ENCODE measurements at places on chromosomes 3 and 15.

DNA sequence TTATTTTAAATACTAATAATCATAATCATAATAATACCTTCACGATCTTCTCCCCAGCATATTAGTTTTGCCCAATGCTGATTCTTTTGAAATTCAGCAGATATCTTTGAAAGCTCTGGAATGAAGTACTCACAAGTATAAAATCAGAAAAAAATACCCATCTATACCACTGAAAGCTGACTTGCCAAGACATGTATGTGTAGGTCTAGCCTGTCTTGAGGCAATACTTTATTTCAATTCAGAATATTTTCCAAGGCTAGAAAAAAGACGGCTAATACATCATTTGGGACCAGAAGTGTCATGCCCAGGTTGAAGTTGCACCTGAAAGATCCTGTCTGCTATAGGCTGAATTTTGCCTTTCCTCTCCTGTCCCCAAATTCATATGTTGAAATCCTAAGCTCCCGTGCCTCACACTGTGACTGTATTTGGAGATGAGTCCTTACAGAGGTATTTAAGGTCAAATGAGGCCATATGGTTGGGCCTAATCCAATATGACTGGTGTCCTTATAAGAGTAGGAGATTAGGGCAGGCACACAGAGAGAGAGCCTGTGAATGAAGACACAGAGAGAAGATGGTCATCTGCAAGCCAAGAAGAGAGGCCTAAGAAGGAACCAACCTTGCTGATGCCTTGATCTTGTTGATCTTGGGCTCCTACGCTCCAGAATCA, 255.9 kb upstream of the CMC1 start:
- DNase-seq: no peak

DNA sequence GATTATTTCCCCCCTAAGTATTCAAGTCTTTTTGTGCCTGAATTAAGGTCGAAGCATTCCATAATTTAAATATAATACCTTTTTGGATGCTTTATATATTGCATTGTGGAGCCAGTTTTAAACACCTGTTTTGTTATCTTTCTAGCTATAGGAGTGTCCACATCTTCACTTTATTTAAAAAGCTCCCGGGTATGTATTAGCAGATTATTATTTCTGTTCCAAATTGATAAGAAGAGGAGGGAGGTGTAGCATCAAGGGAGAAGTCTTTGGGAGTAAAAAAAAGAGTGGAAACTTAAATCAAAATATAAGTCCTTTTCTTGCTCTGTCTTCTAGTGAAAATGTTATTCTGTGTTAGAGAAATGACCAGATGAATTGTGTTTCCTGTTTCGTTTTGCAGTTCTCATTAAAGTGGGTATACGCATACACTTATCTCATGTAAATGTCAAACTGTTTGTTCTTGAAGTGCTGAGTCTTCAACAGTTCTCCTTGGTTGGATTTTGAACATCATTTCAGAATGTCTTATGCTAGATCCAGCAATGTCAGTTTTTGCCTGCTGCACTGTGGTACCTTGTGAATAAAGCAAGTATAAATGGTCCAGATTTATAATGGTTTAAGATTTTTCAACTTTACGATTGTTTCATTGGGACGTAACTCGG, 105.8 kb downstream of the FNDC3B start:
- DNase-seq: no peak

DNA sequence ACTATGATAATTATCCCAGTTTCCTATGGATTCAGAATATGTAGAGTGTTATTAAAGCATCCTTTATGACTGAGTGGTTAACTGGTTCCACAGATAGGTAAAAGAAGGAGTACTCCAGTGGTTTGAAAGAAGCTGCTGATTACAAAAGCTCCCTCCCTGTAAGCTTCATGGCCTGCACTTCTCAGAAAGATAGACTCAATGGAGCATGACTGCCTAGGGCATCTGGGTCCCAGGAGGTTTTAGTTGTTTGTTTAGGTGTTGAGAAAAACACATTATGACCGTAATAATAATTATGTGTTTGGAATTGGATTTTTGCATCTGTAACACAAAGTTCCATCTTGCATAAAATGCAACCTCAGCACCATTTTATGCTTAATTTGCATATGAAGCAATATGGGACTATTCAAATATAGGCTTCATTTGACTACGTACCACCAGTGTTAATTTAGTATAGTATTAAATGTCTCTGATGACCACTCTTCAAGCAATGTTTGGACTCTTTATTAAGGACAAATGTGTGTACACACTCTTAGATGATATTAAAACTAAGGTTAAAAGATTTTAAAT, 121.1 kb downstream of the ROBO2 start:
- DNase-seq: no peak

DNA sequence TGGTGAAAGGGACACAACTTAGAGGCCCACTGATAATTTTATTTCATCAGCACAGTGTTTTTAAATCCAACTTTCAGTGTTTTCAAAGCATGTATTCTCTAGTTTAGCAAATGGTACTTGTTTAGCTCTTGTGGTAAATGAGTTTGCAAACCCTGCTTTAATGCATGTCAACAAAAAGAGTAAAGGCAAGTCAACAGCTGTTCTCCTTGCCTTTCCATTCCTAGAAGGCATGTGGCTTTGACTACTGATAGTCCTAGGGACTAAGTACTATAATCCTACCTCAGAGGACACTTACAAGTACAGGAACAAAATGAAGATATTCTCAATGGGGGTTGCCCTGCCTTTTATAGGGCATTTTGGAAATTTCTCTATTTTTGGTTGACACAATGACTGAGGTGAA, 13.1 kb downstream of the NPTN start:
- no peak for DNase-seq

DNA sequence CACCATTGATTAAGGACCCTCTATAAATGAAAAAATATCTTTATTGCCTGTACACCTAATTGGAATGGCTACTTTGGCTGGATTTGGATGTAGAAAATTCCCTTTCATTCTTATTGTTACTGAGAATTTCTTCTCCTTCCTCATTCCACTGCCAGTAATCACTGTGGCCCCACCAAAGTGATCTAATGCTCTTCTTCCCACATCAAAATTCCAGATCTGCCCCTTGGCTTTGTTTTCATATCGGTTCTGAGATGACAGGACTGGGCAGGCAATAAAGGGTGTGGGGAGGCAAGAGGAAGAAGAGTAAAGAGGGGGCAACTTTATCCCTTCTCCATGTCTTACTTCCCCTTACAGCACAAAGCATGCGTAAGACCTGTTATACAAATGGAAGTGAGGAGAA, 2.1 kb downstream of the ANKUB1 start:
- DNase-seq: no peak

DNA sequence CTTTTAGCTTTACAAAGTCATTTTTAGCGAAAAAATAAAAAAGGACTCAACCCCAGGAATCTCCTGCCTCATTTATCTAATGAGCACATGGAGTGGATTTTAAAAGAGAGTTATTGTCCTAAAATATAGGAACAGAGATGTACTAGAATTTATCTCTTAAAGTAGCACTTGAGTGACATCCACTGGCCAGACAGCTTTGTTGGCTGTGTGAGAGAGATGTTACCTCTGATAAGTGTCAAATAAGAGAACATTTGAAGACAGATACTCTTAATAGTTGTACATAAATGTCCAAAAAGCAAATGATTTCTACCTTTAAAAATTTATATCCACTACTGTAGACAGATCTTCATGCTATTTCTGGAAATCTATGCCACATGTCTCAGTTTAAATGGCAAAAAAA, 12.3 kb upstream of the MFSD1 start:
- no peak for DNase-seq

- no peak for DNase-seq
These were observed 31.7 kb upstream of the CYP11A1 start for GRCh38 chr15:74399100-74399499.

DNA sequence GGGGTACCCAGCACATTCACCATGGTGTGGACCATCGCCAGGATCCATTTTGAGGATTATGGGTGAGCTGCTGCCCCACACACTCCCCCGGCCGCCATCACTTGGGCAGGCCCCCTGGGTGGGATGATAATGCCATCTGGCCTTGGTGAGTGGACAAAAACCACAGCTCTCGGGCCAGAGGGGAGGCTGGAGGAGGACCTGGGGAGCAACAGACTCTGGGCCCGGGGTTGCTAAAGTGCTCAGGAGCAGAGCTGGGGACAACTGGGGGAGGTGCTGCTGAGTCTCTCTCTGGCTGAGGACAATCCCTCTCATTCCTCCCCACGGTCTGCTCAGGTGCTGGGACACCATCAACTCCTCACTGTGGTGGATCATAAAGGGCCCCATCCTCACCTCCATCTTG, 29.0 kb downstream of the VIPR1 start:
- no peak for DNase-seq

GRCh38 chr15:92510163-92510882, 116.6 kb downstream of the ST8SIA2 start:
- DNase-seq: no peak

GRCh38 chr3:187833375-187833774, 88.1 kb upstream of the BCL6 start:
- no peak for DNase-seq

GRCh38 chr15:23616536-23616935, 31.1 kb downstream of the MAGEL2 start:
- DNase-seq: no peak

DNA sequence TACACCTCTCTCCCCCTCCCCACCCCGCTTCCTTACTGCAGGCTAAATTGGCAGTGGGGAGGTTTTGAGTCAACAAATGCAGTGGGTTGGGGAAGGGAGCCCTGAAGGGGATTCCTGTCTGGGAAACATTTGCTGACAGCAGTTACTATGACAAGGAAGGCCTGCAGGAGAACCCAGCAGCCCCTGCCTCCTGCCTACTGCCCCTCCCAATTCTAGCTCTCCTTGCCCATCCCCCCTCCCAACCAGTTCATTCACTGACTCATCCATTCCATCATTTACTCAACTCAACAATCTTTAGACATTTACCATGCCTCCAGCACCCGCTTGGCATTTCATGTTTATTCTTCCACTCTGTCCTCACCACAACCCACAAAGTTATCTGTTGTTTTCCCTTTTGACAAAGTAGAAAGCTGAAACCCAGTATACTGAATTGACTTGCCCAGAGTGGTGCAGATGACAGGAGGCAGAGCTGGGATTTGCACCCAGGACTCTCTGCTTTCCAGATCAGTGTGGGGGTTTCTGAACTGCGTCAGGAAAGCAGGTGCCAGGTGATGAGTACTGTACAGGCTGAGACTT, 75.0 kb downstream of the MAGEF1 start:
- no peak for DNase-seq

- DNase-seq: no peak
These were observed 22.1 kb downstream of the CLPX start for GRCh38 chr15:65163041-65163440.

DNA sequence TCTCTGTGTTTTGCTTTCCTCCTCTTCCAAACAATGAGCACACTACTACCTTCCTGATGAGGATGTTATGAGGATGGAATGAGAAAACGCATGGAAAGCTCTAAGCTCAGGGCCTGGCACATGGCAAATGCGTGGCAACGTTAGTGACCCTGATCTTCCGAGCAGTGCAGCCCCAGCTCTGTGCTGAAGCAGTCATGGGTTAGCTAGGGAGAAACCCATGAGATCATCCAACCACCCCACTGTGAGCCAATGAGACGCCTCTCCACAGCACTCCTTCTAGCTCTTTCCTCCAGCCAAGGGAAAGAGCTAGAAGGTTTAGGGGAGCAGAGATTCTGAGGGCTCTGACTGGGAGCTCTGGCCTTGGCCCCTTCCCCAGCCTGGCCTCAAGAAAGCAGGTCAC, 4.5 kb downstream of the CPN2 start:
- no peak for DNase-seq

DNA sequence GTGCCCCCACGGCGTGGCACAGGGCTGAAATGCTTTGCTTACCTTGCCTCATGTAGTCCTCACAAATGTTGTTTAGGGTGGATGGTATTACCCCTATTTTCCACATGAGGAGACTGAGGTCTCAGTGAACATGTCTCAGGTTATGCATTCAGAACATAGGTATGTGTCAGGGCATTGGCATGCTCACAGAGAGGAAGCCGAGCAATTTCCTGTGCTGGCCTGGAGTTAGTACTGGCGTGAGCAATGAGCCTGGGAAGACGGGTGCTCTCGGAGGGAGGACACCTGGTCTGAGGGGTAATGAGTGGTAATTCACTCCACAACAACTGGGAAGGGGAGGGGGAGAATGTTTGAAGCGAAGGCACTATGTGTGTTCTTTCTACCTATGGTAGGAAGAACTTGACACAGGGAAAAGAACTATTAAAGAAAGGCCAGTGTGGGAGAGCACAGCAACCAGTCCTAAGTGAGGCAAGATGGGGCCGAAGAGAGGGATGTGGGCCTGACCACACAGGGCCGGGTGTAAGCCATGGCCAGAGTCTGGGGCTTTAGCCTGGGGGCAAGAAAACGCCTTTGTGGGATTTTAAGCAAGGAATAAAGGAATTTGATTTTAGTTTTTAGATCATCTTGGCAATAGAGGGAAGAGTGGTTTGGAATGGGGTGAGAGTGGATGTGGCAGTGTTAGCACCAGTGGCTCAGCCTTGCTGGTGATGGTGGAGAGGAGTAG, 4.9 kb upstream of the FAM131A start:
- no peak for DNase-seq

DNA sequence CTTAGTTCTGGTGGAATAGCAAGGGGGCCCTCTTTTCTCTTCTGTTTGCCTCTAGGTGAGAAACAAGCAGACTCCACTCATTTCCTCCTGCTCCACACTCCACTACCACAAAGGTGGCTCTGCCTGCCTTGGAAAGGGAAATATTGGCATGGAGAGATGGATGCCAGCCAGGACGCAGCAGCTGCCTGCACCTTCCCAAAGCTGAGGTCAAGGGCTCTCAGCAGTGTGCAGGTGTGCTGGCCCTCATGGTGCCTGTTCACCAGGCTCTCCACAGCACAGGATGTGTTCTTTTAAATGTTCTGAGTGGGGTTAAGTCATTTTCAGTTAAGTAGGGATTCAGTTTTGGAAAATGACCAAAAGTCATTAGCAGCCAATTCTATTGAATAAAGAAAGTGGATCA, 211.2 kb upstream of the STRIT1 start:
- DNase-seq: no peak

DNA sequence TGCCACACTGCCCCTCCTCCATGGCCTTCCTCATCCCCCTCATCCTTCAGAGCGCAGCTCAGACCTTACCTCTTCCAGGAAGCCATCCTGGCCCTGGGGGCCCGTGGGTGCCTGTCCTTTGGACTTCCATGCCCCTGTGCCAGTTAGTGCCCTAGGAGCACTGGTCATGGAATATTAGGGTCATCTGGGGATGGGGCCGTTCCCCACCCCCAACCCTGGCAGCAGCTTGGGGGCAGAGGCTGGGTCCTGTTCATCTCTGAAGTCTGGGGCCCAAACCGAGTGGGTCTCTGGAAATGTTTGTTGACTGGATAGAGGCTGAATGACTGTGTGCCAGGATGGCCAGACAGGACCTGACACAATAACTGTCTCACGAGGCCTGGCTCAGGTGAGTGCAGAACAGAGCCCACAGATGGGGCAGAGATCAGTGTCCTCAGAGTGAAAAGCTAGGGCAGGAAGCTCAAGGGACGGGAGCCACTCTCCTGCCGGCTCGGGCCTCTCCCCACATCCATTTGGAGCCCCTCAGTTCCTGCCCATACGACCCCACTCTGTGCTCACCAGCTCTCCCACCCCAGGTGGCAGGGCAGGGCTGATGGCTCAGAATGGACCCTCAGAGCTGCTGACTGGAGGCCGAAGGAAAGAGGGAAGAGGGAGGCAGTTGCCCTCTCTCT, 62.5 kb downstream of the TLE3 start:
- no peak for DNase-seq

GRCh38 chr3:133991637-133992036, 38.1 kb downstream of the SLCO2A1 start:
- no peak for DNase-seq

Measured in HFF-Myc (cell line).